T-helper 9 cell (primary cell): ENCODE measurements at places on chromosomes 12 and 14.

DNA sequence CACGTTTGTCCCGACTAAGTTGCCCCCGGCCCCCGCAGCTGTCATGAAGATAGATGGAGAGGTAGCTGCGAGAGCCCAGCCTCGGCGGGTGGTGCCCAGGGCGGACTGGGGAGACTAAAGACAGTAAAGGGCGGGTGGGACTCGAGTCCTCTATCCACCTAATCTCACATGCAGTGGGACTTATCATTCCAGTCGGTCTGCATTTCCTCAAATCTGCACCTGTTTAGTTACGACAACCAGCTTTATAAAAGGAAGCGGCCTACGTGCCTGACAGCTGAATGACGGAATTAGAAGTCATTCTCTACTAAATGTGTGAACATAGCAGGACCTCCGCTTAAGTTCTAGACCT is 109.8 kb upstream of the EGLN3 start:
- no peak for DNase-seq

GRCh38 chr12:16258963-16259362 is 18.5 kb downstream of the SLC15A5 start:
- no peak for DNase-seq

DNA sequence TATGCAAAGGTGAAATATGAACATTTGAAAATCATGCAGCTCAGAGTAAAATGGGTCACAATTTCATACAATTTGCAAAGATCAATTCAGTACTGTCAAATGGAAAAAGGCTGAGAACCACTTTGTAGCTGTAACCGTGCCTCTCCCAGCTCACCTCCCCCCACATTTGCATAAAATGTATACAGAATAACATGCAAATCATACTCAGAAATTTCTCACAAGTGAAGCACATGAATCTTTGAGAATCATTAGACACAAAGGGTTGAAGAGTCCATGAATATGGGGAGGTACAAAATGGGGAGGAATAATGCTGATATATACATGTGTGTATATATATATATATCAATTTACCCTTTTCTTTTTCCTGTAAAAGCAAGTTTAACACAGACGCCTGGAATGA is 162.1 kb downstream of the APAF1 start:
- no peak for DNase-seq

DNA sequence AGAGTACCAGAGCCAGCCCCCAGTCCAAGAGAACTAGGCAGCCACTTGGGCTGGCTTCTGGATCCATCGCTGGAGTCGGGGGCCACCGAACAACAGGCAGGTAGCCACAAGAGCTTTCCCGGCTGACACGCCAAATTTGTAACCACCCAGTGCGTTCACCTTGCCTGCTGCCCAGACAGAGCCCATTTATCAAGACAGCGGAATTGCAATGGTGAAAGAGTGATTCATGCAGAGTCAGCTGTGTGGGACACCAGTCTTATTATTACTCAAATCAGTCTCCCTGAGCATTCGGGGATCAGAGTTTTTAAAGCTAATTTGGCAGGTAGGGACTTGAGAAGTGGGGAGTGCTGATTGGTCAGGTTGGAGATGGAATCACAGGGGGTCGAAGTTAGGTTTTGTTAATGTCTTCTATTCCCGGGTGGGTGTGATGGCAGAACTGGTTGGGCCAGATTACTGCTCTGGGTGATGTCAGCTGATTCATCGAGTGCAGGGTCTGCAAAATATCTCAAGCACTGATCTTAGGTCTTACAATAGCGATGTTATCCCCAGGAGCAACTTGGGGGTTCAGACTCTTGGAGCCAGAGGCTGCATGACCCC is 64.3 kb downstream of the PDE6H start:
- no peak for DNase-seq

- DNase-seq = no peak
Measured at GRCh38 chr12:110421701-110422100, 18.2 kb upstream of the ANAPC7 start.

DNA sequence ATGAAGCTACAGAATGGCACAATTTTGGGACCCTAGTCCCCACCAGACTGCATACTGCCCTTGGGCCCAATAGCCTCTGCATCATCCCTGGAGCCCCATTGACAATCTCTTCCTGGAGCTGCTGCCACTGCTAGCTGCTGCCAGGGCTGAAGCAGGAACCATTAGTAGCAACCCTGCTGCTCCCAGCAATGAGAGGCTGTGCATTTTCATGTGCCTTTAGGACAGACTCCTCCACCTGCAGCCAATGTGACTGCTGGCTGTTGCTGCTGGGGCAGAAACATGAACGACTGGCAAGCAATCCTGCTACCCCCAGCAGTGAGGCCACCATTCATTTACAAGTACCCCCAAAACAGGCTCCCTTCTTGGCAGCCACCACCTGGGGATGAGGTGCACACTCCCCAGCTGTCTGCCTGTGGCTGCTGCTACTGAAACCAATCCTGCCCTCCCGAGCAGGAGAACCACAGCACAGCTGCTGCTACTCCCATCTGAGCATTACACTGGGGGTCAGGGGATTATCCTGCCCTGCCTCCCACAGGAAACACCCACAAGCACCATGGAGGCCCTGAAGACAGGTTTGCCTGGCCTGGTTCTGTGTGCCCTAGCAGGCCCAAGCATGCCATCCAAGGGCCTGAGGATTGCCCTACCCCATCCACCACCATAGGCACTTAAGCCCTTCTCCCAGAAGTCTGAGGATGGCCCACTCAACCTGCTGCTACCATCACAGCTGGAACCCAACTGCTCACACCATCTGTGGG is 181.0 kb downstream of the MYRFL start:
- DNase-seq = no peak
